Foreskin keratinocyte (primary cell): ENCODE measurements at places on chromosomes 7 and 10. TPM values are rescaled to one million over a fixed set of nuclear protein-coding genes. Genes with fewer than 3 reads are reported as not detected.

The GIMAP1 gene
- not detected in 2 replicates for total RNA-seq

The IL2RA gene
- not detected in 2 replicates for total RNA-seq

The TRRAP gene
- total RNA-seq = 17.5 and 19.3 TPM in 2 replicates

The SNCG gene
- 1.5 and 1.7 TPM in 2 replicates for total RNA-seq

The KIAA1217 gene
- total RNA-seq = 17.1 and 17.5 TPM in 2 replicates
